Activated T-cell treated with anti-CD3 and anti-CD28 coated beads for 4 hours (primary cell): ENCODE measurements at places on chromosomes 12 and 14.
A peak's percentile ranks its signal among the peaks of the same experiment; 100 is the strongest.

DNA sequence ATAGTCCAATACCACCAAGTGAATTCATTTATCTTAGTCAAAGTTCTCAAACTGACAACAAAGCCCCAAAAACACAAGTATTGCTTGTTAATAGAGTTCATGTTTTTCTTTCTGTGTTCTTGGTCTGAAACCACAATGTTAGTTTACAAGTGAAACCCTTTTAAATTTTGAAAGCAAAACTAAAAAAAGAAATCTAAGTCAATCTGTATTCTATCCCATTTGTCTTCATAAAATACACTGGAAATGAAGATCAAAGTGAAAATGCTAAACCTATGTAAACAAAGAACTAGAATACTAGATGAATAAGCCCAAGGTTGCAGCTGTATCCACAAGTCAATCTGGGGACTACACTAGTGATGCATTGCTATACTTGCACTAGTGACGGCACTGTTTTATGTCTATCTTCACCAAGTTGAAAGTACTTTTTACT lies 10.4 kb downstream of the MAP4K5 start:
- DNase-seq, result no peak

- DNase-seq, result peak; percentile 5
These were observed 366 bp downstream of the LPCAT3 start for GRCh38 chr12:7017870-7018349.

DNA sequence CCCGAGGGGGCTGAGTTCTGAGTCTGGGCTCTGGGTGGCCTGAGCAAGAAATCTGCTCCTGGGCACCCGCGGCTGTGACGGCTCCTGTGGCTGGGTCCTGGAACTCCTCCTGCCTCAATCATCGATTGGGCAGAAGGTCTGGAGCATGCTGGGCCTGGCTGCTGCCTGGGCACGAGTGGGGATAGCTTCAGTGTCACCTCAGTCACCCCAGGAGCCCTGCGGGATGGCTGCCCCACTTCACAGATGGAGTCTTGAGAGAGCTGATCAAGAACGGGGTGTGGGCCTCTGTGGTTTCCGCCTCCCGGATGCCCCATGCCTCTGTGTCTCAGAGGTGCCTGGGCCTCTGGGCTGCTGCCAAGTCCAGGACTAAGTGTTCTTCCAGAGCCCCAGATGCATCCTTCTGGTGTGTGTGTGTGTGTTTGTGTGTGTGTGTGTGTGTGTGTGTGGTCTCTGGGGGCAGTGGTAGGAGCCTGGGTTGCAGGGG lies 185.6 kb upstream of the C14orf180 start:
- DNase-seq, result peak; percentile 22

DNA sequence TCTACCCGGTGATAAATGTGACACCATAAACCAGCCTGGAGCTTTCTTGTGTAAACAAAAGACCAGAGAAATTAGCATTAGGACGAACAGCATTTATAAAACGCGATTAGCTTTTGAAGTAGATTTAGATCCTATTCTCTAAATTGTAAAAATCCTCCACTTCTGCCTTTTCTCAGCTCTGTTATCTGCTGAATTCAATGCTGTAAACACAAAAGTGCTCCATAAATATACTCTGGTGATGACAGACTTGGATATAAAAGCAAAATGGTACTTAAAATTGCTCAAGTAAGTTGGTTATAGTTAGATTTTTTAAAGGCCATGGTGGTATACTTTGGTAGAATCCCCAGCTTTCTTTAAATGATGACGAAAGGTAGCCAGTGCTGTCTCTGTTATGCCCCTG lies 114.6 kb upstream of the RMST start:
- DNase-seq, result no peak

GRCh38 chr14:98960617-98961013 lies 311.4 kb downstream of the BCL11B start:
- no peak for DNase-seq

DNA sequence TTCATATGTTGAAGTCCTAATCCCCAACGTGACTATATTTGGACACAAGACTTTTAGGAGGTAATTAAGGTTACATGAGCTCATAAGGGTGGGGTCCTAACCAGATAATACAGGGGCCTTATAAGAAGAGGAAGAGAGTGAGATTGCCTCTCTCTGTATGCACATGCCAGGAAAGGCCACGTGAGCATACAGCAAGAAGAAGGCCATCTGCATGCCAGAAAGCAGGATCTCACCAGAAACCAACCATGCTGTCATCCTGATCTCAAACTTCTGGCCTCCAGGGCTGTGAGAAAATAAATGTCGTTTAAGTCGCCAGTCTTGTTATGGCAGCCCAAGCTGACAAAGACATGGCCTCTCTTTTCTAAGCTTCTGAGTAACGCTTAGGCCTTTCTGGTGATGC lies 69.0 kb upstream of the GPHB5 start:
- DNase-seq, result no peak

- DNase-seq, result no peak
These were observed 301.4 kb downstream of the BMP4 start for GRCh38 chr14:53655080-53655785.

- DNase-seq, result peak; percentile 19
These were observed 14.0 kb downstream of the SMCO2 start for GRCh38 chr12:27460471-27460978.

- no peak for DNase-seq
These were observed 161.8 kb downstream of the TTC8 start for GRCh38 chr14:88986146-88986841.

GRCh38 chr14:51738754-51739153 lies 87.0 kb downstream of the FRMD6 start:
- DNase-seq, result no peak

DNA sequence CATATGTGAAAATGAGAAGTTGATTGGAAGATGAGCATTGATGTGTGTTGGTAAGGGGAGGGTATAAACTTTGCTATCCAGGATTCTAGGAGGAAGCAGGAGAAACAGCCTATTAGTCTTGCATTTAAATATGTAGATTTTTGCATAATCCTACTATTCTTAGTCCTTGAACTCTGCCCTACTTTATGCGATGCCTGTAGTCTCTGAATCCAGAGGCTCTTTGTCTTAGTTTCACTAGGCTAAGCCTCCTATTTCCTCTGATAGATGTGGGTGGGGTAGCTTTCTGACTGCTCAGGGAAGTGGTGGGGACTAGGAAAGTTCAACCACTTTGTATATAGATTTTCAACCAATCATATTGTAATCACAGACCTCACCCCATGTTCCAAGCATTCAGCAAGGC lies 49.5 kb upstream of the KCNC2 start:
- DNase-seq, result no peak

GRCh38 chr12:13154831-13155230 lies 41.7 kb upstream of the EMP1 start:
- no peak for DNase-seq

GRCh38 chr14:68124050-68124449 lies 304.5 kb downstream of the RAD51B start:
- no peak for DNase-seq

- no peak for DNase-seq
These were observed 29.5 kb upstream of the RHOJ start for GRCh38 chr14:63174760-63175191.

GRCh38 chr14:47846008-47846407 lies 170.6 kb upstream of the MDGA2 start:
- DNase-seq, result no peak

- DNase-seq, result no peak
These were observed 170.7 kb downstream of the FOXN3 start for GRCh38 chr14:89246290-89246689.

DNA sequence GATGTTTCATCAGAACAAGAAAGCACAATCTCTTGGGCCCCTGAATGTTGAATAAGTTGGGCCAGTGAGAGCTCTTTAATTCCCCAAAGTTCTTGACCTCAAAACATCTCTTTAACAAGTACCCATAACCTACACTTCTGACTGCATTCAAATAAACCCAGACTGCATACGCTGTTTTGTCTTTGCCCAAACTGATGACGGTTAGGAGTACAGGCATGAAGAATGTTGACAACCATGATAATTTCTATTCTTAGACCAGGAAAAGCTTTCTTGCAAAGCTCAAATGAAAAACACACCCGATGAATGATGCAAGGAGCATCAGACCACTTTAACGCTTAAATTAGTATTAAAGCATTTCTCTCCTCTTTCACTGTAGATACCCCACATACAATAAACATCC lies 11.7 kb upstream of the RAB3IP start:
- DNase-seq, result no peak

DNA sequence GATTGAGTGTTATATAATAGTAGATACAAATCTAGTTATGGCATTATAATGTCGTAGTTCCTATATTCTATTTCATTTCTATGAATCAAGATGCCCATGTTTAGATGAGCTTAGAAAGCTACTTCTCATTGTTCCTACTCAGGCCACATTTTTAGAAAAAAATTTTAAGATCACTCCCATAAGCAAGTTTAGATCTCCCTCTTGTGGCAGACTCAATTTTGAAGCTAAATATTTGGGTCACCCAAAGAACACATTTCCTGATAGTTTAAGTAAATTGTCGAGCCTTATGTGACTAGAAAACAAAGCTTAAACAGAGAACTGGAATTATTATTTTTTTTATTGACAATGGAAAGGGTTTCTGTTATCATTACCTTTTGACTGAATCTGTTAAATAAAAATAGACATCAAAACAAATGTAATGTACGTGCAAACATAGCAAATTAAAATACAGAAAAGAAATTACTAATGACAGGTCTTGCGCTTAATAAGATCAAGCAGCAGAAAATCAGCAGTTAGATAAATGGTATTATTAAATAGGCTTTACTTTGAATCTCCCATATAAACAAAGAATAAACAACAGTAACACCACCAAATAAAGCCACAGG lies 180.2 kb downstream of the ACSS3 start:
- no peak for DNase-seq

DNA sequence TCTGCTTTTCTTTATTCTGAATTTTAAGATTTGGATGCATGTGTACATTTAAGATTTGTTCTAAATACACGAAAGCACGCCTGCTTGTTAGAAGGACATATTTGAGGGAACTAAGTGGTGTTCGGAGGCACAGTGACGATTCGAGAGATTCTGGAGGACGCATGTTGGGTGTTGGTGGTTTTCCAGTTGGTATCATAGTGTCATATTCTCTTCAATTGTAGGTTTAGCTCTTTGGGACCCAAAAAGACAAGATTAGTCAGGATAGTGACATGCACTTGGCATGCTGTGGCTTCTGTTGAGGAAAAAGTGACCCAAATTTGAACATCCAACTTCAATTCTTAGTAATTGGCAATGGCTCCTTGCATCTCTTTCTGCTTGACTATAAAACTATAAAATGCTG lies 30.1 kb downstream of the PRKCH start:
- no peak for DNase-seq

- peak; percentile 48 for DNase-seq
These were observed 20.3 kb upstream of the AMN1 start for GRCh38 chr12:31749024-31749704.

DNA sequence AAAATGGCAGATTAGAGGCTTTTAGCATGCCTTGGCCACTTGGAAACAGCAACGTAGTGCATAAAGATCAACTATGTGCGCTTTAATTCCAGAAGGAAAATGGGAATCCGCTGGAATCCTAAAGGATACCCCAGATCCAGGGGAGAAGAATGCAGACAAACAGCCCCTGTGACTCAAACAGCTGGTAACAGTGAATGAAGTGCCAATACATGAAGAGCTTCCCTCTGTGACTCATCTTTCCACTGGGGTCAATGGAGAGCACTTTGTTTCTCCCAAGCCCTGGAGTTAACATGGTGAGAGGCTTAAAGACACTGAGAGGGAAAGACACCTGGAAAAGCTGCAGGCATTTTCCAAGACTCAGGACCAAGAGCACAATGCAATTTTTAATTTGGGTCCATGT lies 263.1 kb downstream of the CEP128 start:
- no peak for DNase-seq

DNA sequence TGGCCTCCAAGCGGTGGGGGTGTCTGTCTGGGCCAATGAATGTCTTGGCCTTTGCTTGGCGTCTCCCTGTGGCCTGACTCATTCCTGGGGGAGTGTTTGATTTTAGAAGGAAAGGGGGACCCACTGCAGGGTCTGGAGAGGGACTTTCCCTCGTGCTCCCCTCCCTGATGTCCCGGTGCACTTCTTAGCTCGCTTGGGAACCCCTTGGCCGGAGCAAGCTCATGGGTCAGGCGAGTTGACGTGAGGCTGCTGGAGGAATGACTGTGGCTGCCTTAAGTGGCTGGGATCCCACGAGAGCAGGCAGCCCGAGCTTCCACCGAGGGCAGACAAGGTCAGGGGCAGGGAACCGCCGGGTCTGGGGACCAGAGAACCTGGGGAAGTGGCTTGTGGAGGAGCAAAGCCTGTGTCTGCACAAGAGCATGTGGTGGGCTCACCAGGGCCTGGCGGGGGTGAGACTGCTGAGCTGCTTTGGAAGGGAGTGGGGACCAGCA lies 218.4 kb upstream of the C14orf180 start:
- DNase-seq, result no peak

GRCh38 chr12:56522411-56523193 lies 982 bp downstream of the RBMS2 start:
- no peak for DNase-seq

DNA sequence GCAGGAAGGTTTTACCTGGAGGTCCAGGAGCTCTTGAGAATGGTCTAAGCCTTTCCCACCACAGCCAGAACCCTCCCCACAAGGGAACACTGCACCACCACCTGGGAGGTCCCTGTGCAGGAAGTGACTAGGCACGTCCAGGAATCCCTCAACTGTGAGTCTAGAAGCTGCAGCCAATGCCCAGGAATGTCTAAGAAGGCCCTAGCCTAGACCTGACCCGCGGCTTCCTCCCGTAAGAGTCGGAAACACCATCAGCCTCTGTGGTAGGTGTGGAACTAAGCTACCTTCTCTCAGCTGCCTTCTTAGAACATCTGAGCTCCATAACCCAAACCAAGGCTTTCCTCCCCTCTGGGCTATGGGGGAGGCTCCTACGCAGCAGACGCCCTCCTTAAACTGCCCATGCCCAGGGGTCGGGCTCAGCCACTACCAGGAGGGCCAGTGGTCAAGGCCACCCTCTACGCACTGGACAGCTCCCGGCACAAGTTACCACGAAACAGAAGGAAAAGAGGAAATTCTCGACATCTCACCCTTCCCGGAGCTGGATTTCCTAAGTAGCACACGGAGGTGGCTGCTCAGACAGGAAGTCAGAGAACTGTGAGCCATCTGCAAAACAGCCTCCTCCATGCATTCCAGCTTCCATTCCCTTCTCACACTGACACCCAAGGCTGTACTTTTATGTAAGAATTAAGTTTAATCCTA lies 25.5 kb downstream of the ZFYVE21 start:
- DNase-seq, result no peak

GRCh38 chr14:104184506-104184905 lies 46.1 kb downstream of the KIF26A start:
- no peak for DNase-seq

GRCh38 chr14:36317650-36318049 lies 2.8 kb downstream of the MBIP start:
- no peak for DNase-seq
